ENCODE measurements at places on chromosomes 5 and 9.

DNA sequence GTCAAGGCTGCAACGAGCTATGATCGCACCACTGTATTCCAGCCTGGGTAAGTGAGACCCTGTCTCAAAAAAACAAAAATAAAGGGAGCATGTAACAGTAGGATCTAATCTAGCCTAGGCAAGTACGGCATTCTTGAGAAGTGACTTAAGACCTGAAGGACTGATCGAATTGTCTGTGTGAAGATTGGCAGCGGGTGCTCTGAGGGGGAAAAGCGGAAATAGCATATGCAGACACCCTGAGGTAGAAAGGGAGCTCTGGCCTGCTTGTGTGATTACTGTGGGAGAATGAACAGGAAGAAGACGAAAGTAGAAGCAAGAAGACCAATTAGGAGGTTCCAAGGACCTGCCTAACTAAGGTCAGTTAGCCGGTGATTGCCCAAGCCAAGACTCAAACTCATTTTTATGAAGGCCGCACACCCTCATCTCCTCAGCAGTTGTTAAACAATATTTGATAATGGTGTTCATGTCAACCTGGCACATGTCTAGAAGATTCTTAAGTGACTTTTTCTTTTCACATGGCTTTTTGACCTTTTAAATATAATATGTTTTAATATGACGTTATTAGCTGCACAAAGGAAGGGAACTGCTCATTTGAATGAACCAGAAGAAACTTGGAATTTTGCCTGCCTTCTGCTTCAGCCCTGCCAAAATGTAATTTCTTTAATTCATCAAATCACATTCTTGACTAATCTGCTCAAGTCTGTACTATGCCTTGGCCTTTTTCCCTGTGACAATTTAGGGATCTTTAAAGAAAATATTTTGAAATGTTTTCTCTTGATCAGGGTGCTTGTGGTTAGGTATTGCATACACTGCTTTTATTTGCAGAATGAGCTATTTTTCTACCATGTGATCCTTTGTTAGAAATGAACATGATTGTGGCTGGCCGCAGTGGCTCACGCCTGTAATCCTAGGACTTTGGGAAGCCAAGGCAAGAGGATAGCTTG is 289.2 kb upstream of the DMRT1 start:
- no peak for DNase-seq

DNA sequence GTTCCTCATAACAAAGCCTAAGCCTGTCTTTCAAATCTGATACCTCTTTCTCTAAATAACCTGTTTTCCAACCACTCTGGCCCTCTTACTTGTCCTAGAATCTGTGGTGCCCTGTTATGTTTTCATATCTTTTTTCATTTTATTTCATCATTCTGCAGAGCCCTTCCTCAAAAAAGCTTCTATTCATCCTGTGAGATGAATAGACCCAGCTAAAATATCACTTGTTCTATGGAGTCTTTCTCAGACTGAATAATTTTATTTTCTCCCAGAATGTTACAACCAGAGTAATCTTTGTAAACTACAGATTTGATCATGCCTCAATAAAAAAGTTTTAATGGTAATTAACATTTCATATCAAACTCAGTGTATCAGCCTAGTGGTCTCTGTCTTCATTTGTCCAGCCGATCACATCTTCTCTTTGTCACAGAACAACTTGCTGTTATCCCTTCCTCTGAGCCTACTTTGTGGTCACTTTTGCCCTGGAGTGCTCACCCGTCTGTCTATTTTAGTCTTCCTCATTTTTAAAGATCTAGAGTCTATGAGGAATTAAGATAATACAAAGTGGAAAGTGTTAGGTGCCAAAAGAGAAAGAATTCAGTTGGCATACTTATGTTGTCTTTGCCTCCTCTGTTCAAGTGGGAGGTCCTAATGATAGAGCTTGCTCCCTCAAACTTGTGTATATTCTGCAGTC is 77.8 kb downstream of the ZCCHC7 start:
- DNase-seq = no peak

- no peak for DNase-seq
Observed at GRCh38 chr9:68643901-68644809, 60.9 kb upstream of the PIP5K1B start.

DNA sequence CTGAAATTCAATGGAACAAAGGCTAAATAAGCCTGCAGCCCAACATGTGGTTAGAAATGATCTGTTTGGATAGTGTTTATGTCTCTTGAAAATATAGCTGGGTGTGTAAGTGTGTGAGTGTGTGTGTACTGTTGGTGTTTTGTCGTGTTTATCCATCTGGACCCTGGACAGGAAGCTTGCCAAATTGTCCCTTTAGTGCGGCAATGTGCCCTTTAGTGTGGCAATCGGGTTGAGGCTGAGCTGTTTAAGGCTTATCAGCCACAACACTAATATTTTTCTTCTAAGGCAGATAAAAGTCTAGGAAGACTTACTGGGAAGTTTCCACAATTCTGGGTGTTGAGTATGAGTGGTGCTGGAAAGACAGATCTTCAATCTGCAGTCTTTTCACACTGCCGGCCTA is 180.2 kb downstream of the YTHDC2 start:
- no peak for DNase-seq

DNA sequence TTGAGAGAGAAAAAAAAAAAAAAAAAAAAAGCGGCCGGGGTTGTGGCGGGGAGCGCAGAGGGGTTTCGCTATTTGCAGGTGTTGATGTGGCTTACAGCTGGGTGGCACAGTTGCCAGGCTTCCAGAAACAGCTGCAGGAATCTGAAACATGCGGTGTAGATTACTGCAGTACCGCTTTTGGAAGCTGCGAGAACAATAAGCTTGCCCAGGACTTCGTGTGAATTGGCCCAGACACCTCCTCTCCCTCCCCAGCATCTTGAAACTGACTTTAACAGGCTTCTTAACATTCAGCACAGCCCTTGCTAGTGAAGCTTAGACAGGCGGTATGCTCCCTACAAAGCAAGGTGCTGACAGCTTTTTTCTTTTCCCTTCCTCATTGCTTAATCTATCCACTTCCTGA is 104.0 kb downstream of the ATP10B start:
- no peak for DNase-seq

GRCh38 chr9:36030871-36031270 is 5.8 kb upstream of the RECK start:
- no peak for DNase-seq

- DNase-seq = no peak
Observed at GRCh38 chr5:175384724-175385552, 59.0 kb downstream of the DRD1 start.

DNA sequence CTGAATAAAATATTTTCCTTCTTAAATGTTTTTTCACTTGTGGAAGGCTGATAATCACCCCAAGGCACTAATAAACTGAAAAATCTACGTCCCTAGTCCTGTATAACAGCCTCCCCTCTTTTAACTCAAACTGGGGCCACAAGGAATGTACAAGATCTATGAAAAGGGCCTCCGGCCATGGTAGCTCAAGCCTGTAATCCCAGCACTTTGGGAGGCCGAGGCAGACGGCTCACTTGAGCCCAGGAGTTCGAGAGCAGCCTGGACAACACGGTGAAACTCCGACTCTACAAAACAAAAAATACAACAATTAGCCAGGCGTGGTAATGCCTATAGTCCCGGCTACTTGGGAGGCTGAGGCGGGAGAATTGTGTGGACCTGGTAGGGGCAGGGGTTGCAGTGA is 23.6 kb downstream of the RNF145 start:
- DNase-seq = no peak

DNA sequence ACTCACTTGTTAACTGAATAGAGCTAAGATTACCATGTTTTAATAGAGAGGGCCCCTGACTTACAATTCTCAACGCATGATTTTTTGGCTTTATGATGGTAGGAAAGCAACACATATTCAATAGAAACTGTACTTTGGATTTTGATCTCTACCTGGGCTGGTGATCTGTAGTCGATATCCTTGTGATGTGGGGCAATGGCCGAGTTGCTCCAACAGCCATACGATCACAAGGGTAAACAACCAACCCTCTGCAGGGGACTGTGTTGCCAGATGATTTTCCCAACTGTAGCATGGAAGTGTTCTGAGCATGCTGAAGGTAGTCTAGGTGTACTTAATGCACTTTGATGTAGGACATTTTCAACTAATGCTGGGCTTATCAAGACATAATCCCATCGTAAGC is 36.5 kb downstream of the NSUN2 start:
- no peak for DNase-seq

DNA sequence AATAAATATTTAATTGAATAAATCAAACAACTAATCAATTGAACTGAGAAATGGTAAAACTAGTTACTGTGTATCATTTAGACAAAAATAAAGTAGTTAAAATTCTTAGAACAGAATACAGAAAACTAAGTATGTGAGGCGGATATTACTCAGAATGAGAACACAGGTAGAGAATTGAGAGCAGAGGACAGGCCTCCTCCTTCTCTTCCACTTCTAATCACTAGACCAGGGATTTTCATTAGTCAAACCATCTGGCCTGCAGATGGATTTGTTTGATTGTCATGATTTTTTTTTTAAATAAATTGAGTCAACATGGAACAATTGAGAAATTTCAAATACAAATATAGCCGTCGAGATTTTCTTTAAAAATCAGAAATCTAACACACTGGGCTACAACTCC is 198.6 kb upstream of the HMHB1 start:
- DNase-seq = no peak

- DNase-seq = no peak
Observed at GRCh38 chr5:121681229-121681855, 170.3 kb upstream of the FTMT start.

DNA sequence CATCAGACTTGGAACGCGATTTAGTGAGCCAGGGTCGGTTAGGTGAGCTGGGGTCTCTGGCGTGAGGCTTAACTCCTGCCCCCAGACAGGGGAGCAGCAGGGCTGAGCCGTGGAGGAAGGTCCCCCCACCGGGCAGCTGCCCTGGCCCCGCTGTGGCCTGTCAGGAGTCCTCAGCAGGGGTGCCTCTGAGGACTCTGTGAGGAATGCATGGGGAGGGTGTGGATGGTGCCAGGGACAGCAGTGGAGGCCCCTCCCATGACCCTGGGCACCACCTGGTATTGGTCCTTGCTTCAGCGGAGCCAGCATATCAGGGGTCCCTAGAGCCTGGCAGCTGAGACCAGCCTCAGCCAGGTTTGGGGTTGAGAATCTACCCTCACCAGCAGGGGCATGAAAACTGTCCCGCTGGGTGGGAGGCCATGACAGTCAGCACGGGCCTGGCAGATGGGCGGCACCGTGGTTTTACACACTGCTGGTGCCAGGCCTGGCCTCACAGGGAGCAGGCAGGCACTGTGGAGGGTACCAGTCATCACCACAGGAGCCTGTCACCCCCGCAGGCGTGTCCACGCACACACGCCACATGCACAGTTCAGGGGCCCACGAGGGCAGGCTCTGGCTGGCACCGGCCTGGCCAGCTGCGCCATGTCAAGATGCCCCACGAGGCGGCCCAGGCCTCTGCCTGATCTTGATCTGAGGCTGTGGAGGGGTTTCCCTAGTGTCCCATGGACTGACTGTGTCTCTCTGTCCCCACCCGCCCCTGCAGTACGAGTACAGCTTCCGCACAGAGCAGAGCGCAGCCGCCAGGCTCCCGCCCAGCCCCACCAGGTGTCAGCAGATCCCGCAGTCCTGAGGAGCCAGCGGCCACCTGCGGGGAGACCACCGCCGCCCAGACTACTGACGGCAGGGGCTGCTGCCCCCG is 111.1 kb upstream of the LMX1B start:
- no peak for DNase-seq

- DNase-seq = no peak
Observed at GRCh38 chr5:59428391-59428790, 465.1 kb downstream of the PDE4D start.

GRCh38 chr9:71758785-71759184 is 9.5 kb downstream of the CEMIP2 start:
- DNase-seq = no peak

GRCh38 chr5:154740957-154741356 is 14.2 kb upstream of the LARP1 start:
- DNase-seq = no peak

- DNase-seq = no peak
Observed at GRCh38 chr9:121474231-121474947, 25.3 kb downstream of the GGTA1 start.

- DNase-seq = peak; percentile 44
Observed at GRCh38 chr5:117454716-117455212, 880.1 kb upstream of the SEMA6A start.

DNA sequence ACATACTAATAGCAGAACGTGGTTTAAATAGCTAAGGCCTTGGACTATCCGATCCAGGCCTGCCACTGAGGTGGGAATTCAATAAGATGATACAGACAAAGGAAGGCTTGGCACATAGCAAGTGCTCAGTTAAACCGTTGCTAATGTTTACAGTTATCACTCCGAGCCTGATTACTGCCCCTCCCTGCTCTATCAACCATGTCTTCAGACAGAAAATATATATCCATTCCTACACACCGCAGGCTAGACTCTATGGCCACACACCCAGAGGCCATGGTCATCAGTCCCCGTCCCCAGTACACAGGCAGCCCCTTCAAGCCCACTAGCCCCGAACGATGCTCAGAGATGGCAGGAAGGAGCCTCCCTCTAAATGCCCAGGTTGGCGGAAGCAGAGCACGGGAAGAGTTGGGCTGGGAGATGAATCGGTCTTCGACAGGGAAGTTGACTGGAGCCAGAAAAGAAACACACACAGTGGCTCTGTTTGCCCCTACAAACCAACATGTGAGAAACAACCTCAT is 49.7 kb upstream of the STXBP1 start:
- no peak for DNase-seq

DNA sequence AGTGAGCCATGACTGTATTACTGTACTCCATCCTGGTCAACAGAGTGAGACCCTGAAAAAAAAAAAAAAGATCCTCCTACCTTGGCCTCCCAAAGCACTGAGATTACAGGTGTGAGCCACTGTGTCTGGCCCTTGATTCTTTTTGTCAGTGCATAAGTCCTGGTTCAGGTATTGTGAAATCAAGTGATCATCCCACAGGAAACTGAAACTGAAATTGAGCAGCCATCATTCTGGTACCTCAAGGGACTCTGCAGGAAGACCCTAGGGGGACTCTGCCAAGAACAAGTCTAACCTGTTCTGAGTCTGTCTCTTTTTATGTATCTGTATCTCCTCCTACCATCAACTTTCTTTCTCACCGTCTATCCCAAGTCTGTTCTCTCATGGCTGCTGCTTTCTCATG is 1.9 kb upstream of the DCAF10 start:
- no peak for DNase-seq

DNA sequence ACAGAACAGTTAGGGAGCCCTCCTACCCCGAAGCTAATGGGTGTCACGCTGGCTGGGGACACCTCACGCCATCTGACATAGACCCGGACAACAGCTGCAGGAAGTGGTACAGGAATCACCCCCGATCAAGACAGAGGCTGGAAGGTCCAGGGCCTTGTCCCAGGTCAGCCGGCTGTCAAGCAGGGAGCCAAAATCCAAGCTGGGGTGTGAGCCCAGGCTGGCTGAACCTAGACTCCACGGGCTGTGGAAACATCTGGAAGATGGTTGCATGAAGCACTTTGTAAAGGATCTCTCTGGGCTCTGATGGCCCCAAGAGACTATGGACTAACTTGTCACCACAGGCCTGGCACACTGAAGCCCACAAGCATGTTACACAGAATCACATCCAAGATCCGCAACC is 68.9 kb upstream of the STXBP1 start:
- DNase-seq = no peak
